Inflammatory macrophage (primary cell): ENCODE measurements at places on chromosomes 13 and 19.

- no peak for DNase-seq
These were observed 3.0 kb downstream of the ATP1A3 start for GRCh38 chr19:41991025-41991424.

DNA sequence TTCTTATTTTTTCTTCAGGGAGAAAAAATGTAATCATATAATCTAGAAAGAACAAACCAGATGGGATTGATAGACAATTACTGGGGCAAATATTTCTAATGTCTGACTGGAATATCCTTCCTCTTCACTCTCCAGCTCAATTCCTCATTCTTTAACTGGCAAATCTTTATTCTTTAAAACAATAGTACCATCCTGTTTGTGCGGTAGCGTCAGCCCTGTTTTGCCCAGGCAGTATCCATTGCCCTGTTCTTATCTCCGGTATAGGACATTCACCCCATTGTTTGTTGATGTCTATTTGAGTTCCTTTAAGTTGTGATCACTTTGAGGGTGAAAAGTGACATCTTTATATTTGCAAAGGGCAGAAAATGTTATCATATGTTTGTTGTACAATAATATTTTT, 185.4 kb downstream of the POSTN start:
- no peak for DNase-seq

- DNase-seq = no peak
These were observed 472.1 kb downstream of the FOXO1 start for GRCh38 chr13:40194224-40194806.

GRCh38 chr13:27338816-27339215, 68.2 kb downstream of the RASL11A start:
- no peak for DNase-seq

DNA sequence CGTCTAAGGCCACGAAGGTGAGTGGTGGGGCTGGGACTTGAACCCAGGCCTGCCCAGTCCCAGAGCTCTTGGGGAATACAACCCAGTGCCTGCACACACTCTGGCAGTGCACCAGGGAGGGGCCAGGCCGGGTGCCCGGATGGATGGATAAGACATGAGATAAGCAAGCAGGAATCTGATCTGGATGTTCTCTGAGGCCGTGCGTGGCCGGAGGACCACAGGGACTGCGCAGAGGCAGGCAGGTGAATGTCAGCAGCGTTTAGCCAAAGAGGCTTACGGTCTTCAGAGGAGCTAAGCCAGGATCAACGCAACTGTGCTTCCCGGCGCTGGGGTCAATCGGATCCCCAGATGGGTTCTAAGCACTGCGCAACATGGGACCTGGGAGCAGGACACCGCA, 1.5 kb downstream of the ZNF787 start:
- DNase-seq = no peak

DNA sequence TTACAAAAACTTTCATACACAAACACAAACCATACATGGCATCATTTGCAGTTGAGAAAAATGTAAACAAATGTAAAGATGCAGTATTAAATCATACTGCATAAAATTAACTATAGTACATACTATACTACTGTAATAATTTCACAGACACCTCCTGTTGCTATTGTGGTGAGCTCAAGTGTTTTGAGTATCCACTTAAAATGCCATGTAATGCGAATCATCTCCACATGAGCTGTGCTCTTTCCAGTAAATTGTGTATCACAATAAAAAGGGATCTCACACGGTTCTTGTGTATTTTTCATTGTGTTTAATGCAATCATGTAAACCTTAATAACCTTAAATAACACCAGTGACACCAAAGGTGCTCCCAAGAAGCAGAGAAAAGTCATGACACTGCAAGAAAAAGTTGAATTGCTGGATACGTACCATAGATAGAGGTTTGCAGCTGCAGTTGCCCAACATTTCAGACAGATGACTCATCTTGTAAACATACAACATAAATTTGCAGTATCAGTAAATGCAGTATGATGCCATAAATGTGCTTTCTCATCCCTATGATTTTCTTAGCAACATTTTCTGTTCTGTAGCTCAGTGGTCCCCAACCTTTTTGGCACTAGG, 166.6 kb downstream of the RAP2A start:
- DNase-seq = no peak

DNA sequence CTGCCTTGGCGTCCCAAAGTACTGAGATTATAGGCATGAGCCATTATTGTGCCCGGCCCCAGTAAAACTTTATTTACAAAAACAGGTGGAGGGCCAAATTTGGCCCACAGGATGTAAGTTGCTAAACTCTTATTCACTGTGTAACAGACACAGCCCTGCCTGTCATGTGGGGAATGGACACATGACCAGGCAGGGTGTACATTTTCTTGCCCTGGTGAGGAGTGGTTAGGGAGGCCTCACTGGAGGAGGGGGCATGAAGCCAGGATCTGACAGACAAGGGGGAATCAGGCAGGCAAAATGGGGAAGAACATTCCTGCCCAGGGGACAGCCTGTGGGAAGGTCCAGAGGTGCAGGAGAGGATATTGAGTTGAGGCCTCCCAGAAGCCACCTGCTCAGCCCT, 7.4 kb upstream of the PGLS start:
- DNase-seq = peak; percentile 62

DNA sequence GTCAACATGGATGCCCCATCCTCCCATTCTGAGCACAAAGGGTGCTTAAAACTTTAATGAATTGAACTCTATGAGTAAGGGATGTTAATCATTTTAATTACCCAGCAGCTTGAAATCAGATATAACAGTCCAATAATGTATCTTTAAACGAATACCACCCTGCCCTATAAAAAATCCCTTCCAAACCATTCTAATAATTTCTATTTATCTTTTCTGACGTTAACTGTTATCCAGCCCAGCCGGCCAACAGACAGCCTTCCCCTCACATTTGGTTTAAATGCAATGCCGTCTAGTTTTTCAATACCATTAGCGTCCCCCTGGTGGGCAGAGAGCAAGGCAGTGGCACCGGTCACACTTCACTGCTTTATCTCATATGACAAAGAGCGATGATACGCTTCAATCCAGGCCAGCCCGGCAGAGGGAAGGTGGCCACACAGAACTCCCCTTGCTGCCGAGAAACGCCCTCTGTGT, 402.2 kb upstream of the ZNF507 start:
- DNase-seq = no peak

GRCh38 chr13:20636079-20636478, 67.4 kb upstream of the IL17D start:
- DNase-seq = no peak

- no peak for DNase-seq
These were observed 250.3 kb downstream of the DLEU7 start for GRCh38 chr13:50593207-50593606.

DNA sequence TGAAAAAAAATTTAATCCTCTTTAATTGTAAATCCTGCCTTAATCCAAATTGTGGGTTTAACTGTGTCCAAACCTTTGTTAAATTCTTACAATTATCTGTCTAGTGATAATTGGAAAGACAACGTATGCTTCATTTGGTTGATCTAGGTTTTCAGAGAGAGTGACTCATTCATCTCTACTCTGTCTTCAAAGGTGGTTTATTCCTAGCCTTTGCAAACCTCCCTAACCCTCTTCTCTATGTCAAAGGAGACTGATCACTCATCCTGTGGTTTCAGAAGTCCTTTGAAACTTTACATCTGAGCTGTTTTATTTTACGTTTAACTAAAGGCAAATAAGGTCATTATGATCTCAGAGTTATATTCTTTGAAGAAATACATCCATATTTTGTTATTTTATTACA, 8.8 kb upstream of the OXGR1 start:
- no peak for DNase-seq

DNA sequence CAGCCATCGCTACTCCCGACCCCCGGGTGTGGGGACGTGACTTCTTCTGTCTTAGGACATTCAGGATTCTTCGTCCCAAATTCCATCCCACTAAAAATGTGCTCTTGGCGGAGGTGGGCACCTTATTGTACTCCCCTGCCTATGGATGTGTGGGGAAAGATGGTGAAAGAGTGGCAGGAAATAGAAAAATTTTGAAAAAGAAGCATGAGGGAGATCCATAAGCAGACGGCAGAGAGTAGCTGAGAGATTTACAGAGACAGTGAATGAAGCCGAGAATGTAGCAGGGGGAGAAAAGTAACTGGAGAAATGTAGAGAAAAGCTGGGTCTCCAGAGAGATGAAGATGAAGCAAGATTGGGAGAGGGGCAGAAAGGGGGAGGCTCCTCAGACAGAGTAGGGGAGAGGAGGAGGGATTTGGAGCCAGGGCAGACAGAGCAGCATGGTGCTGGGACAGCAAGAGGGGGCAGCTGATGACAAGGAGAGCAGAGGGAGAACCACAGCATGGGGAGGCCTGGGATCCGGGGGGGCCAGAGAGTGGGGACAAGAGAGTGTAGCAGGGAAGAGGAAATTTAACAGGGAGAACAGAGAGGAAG, 843 bp downstream of the ZNF610 start:
- DNase-seq = no peak

DNA sequence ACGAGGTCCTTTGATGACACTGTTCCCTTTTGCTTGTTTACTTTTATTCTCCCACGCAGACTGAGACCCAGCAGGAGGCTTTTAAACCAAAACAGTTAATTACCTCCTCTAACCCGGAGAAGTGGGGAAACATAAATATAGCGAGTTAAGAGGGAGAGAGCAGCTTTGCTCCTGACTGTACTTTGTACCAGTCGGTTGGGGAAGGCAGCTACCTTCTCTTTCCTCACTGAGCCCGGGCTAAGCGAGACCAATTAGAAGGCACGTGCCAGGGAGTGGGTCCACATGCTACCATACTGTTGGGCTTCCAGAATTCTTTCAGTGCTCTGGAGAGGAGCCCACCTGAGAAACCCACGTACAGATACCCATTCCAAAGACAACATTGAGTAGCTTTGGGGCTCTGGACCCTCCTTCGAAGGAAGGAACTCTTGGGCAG, 124.2 kb downstream of the ZIC5 start:
- no peak for DNase-seq

GRCh38 chr13:94232161-94232950, 247.1 kb downstream of the DCT start:
- no peak for DNase-seq

DNA sequence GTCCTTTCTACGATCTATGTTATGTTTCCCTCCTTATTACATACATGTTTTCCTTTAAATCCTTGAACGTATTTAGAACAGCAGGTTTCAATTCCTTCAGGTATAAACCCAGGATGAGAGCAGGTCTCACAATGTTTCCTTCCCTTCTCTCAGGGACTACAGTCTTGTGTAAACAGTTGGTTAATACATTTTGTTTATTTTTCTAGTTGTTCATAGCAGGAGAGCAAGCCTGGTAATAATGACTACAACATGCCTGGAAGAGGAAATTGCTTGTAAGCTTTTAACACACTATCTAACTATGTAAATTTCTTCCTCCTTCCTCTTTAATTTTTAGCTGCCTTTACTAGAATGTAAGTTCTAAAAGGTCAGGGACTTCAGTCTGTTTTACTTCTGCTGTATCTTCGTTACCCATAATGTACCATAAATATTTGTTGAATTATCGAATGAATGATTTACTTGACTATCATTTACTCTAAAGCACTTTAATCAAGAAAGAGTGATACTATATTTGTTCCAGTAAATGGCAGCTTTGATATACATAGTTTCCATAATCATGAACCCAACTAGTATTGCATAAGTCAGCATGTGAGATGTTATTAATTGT, 28.9 kb upstream of the TNFRSF19 start:
- DNase-seq = no peak

DNA sequence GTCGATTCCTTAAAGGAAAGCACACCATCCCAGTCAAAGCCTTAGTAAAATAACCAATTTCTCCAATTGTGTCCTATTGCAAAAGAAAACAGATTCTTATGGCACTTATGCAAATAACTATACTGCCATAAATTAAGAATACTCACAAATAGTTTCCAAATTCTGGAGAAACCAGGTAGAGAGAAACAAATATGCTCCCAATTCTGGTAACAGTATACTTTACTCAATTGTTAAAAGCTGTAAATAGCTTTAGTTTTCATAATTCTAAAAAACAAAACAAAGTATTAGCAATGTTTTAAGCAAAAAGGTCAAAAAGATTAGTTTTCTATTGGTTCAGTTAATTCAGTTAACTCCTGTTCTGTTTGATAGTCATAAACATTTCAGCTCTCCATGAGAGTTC, 18.2 kb upstream of the UBAC2 start:
- no peak for DNase-seq

DNA sequence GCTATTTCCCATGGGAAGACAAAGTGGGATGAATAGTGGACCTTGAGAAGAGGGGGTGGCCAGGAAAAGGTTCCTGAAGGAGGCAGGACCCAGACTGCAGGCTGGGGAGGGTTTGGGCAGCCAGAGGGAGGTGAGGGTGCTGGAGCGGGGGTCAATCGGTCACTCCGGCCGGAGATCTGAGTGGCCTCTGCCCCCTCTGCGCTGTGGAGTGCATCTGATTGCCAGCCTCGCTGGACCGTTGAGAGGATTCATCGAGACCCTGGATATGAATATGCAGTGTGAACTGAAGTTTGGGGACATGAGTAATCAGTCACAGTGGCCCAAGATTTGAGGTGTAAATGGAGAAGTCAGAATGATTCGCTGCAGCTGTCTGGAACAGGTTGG, 5.5 kb upstream of the ZNF580 start:
- no peak for DNase-seq

DNA sequence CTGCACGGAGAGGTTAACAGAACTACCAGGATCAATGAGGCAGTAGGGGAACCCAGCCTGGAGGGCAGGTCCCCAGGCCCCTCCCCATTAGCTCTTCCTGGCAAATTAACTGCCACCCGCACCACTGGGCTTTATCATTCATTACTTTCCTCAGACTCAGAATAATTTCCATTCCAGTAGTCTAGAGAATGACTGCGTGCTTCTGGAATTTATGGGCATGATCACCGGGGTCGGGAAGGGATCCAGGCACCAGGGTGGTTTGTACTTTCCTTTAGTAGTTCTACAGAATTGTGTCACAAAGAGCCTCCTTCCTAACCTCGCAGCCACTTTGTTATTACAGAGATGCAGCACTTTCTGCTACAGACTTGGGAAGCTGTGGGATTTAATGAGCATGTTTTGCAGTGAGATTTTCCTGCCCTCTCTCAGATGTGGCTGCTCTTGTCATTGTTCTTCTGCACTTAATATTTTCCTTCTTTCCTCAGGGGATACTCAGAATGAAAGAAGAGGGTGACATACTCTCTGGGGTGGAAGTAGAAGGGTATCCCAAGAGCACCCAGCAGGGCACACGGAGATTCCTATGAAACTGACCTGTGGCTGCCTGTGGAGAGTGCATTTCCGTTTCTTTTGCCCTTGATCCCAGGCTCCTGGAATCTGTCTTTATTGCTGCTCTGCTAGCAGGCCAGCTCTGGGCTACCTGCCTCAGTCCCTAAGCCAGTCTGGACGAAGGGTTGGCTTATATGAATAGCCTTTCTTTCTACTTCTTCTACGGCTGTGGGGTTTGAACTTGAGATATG, 285.0 kb upstream of the SLC10A2 start:
- no peak for DNase-seq
